Activated CD4-positive, alpha-beta T cell treated with anti-CD3 and anti-CD28 coated beads for 36 hours (primary cell): ENCODE measurements at places on chromosomes 11 and 22.

DNA sequence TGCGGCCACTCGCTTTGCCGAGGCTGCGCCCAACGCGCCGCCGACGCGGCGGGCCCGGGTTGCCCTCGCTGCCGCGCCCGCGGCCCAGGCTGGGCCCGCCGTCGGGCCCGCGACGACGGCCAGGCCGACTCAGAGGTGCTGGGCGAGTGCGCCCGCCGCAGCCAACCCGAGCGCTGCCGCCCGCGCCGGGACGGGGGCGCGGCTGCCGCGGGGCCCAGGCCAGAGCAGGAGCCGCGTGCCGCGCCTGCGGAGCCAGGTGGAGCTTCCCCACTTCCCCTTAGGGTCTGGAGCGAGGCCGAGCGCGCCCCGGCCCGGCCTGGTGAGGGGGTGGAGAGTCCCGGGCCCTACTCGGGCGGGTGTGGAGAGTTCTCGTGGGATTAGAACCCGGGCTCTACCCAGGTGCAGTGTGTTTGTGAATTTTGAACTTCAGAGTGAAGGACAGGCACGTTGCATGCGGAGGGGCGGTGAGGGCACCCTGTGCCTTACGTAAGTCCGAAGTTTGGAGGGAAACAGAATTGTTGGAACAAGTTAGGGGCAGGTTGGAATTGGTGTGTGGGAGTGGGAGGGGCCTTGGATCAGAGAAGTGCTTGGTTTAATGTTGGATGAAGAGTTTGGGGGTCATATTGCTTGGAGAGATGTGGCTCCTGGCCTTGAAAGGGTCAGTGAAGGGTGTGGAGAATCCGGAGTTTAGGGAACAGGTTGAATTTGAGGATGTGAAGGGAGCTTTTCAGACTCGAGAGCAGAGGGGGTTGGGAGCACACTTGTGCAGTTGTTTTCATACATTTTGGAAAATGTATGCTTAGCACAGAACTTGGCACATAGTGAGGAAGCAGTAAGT, 697 bp downstream of the RNF169 start:
- H3K36me3 ChIP-seq = peaks cover 7% of the 10 kb centered on the region
- H3K4me3 ChIP-seq = peak overlapping the region; percentile 80
- H3K27me3 ChIP-seq = no peaks in the 10 kb centered on the region

DNA sequence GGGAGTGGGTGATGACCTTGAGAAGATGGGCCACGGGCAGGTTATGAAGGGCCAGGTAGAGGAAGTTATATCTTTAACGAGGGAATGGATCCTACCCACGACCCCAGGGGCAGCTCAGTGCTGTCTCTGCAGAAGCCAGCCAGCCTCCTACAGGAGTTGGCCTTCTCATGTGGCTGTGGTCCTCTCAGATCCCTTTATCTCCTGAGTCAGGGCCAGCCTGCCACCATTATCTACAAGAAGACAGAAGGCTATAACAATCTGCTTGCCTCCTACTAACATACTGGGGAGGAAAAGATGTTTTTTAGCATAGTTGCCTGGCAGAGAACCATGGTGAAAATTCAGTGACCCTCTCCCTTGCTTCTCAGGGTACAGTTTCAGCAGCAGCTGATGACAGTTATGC, 7.0 kb upstream of the YWHAH start:
- H3K4me3 ChIP-seq = no peak overlapping the region
- H3K4me1 ChIP-seq = no peaks in the 10 kb centered on the region
- H3K36me3 ChIP-seq = no peaks in the 10 kb centered on the region
- H3K27me3 ChIP-seq = no peaks in the 10 kb centered on the region
- no peak for DNase-seq

DNA sequence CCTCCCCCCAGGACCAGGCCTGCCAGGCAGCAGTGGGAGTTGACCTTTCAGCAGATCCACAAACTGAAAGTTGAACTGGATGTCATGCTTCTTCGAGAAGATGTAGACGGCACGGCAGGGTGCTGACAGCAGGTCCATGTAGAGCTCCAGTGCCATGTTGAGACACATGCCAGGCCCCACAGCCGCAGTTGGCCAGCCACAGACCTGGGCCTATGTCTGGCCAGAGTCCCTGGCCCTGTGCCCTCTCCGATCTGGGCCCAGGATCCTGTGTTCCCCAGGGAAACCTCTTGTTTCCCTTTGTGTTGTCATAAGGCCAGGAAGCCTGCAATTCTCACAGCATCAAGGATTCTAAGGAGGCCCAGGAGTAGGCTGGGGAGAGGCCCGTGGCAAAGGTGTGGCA, at the start of gene GSTT4:
GSTT4 (minus strand) TSS at position 253 of the 400 bp plus-strand sequence; CDS start at position 156, 97 bp downstream.
- H3K4me3 ChIP-seq = no peak within 1 kb of the TSS
- peaks cover 2% of the 10 kb centered on the region for H3K27me3 ChIP-seq
- H3K27ac ChIP-seq = no peak within 1 kb of the TSS
- peaks cover 1% of the 10 kb centered on the region for H3K4me1 ChIP-seq
- H3K36me3 ChIP-seq = no peaks in the 10 kb centered on the region

GRCh38 chr22:30665786-30666185, 1.9 kb downstream of the DUSP18 start:
- no peak overlapping the region for H3K4me3 ChIP-seq
- H3K27me3 ChIP-seq = peaks cover 3% of the 10 kb centered on the region
- no peak for DNase-seq
- no peak overlapping the region for H3K27ac ChIP-seq

- H3K4me1 ChIP-seq = peaks cover 36% of the 10 kb centered on the region
- H3K36me3 ChIP-seq = peaks cover 7% of the 10 kb centered on the region
- H3K27ac ChIP-seq = no peak overlapping the region
Observed at GRCh38 chr22:42270176-42270509, 310 bp downstream of the TCF20 start.

DNA sequence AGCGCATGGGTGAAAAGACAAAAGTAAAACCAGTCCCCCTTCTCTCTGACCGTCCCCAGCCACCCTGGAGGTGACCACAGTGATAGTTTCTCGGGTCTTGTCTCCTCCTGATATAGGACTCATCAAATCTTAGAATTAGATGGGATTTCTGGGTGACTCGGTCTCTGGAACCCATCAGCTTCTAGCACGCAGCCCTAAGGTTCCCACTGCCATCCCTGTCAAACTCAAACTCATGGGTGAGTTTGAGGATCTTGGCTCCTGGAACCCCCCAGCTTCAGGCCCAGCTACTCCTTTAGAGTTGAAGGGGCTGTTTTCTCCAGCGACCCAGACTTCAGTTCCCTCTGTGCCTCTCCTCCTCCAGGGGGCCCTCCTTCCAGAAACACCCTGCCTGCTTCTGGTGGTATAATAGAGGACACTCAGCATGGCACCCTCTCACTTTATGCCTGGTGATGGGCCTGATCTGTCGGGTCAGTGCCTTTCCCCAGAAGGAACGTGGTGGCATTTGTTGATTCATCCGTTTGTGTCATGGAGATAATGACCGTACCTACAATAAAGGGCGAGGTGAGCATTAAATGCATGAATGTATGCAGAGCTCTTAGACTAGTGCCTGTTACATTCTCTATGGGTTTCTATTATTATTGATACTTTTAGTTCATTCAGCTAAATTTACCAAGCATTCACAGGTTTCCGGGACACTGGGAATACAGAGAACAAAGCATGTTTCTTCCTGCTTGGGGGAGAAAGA, 31.7 kb downstream of the MCM5 start:
- no peaks in the 10 kb centered on the region for H3K4me1 ChIP-seq
- H3K4me3 ChIP-seq = no peak overlapping the region
- H3K27me3 ChIP-seq = no peaks in the 10 kb centered on the region
- H3K36me3 ChIP-seq = peaks cover 52% of the 10 kb centered on the region
- no peak for DNase-seq

DNA sequence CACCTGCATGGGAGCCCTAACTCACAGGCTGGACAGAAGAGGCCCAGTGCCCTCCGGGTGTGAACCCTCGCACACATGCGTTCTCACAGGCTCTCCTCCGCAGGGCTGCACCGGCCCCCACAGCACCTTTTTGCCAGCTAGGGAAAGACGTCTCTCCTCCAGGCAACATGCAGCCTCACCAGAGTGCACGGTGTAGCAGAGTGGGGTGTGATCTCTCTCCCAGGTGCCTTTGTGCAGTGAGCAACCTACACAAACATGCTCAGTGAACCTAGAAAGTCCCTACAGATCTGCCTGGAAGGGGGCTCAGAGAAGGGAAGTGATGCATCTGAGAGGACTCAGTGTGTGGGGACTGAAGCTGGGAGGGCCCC, 3.7 kb upstream of the CARNS1 start:
- H3K27ac ChIP-seq = peak overlapping the region; percentile 17
- H3K27me3 ChIP-seq = no peaks in the 10 kb centered on the region
- H3K36me3 ChIP-seq = peaks cover 22% of the 10 kb centered on the region
- peak; percentile 46 for DNase-seq

GRCh38 chr11:34957606-34958005, 41.2 kb downstream of the PDHX start:
- H3K4me3 ChIP-seq = no peak overlapping the region
- H3K27me3 ChIP-seq = no peaks in the 10 kb centered on the region
- H3K36me3 ChIP-seq = peaks cover 17% of the 10 kb centered on the region
- H3K4me1 ChIP-seq = peaks cover 4% of the 10 kb centered on the region
- no peak for DNase-seq

DNA sequence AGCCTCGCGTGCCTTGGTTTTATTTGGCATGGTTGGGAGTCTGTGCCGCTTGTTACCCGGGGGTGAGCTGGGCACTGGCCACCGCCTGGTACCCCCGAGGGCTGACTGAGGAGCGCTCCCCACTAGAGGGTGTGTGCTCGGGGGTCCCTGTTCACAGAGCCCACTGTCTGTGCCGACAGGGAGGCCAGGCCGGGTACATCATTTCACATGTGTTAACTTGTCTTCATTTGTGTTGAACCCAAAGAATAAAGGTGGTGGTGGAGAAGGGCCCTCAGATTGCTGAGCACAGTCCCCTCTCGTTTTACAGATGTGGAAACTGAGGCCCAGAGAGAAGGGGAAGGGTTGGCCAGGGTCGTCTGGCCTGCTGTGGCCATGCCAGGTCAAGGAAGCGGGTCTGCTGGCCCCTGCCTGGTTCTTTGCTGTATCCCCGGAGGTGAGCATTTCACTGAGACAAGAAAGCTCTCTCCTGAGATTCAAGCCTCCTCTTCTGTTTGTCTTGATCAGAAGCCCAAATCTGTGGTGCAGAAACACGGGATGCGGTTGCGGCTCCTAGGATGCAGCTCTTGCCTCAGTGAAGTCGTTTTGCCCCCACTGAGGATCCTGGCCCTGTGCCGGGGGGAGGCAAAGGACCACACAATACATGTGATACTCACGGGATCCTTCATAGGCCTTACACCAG, 60.8 kb downstream of the FBLN1 start:
- no peak for DNase-seq
- H3K27me3 ChIP-seq = peaks cover 19% of the 10 kb centered on the region
- no peak overlapping the region for H3K27ac ChIP-seq
- H3K4me3 ChIP-seq = no peak overlapping the region

GRCh38 chr11:116595305-116595880, 177.4 kb downstream of the BUD13 start:
- no peak overlapping the region for H3K27ac ChIP-seq
- H3K36me3 ChIP-seq = no peaks in the 10 kb centered on the region
- H3K4me3 ChIP-seq = no peak overlapping the region
- H3K4me1 ChIP-seq = no peaks in the 10 kb centered on the region
- no peak for DNase-seq

GRCh38 chr11:70712471-70712870, 314.1 kb downstream of the CTTN start:
- no peak overlapping the region for H3K27ac ChIP-seq
- H3K36me3 ChIP-seq = no peaks in the 10 kb centered on the region
- no peak for DNase-seq
